T-helper 2 cell (primary cell): ENCODE measurements at places on chromosomes 4 and X.

GRCh38 chr4:163610648-163611047 is 116.2 kb downstream of the TMA16 start:
- no peak for DNase-seq

GRCh38 chr4:110501826-110502225 is 25.9 kb downstream of the ENPEP start:
- DNase-seq = no peak

- no peak for DNase-seq
Measured at GRCh38 chr4:41460641-41461040, 77.3 kb upstream of the LIMCH1 start.

GRCh38 chr4:158530381-158530780 is 8.7 kb downstream of the RXFP1 start:
- DNase-seq = no peak

DNA sequence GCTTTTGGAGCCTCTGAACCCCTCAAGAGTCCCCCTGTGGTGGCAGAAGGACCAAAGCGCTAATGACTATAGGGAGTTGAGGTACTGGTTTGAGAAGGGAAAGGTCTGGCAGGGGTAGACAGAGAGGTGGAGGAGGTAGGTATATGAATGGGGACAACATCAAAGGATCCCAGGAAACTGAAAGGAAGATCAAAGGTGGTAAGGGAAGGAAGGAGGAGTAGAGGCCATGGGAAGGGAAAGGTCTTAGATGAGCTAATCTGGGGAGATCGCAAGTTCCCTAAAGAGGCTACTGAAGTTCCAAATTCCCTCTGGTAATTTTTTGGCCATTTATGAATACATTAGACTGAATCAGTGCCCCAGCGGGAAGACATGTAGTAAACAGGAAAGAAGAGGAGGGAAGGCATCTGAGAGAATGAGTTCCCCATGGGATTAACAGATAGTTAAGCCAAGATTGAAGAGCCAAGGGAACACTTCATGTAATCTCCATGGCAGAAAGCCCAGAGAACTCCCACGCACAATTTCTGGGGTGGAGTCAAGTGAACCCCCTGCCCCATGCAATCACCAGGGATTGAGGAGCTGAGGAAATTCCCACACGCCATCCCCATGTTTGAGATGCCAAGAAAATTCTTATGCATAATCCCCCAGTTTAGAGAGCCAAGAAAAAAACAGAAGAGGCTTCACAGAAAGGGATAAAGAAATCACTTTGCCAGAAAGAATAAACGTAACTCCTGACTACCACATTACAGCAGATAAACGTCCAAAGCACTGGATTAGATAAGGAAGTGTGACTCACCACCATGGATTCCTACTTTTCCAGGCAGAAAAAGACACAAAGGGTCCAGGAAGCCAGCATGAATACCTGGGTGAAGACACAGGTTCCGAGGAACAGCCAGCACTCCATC is 25.8 kb downstream of the ZNF630 start:
- DNase-seq = no peak

- peak; percentile 13 for DNase-seq
Measured at GRCh38 chrX:10189317-10190268, 32.8 kb downstream of the CLCN4 start.

DNA sequence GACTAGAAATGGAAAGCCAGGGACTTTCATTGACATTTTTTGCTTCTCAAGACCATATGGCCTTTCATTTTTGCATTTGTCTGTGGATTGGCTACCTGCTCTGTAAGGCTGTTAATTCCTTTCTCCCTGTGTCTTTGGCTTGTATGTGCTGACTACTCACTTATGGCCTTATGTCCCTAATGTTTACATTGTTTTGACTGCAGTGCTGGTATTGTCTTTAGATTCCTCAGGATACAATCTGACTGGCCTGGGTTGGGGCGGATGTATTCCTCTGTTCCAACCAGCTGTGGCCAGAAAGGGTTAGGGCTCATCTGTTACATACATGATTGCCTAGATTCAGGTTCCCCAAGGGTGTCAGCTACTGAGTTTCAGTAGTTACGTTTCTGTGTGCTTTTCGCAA is 108.1 kb downstream of the RAPGEF2 start:
- no peak for DNase-seq

- DNase-seq = no peak
Measured at GRCh38 chr4:23991444-23991843, 101.6 kb upstream of the PPARGC1A start.

GRCh38 chrX:20173313-20173712 is 31.7 kb upstream of the EIF1AX start:
- DNase-seq = no peak

DNA sequence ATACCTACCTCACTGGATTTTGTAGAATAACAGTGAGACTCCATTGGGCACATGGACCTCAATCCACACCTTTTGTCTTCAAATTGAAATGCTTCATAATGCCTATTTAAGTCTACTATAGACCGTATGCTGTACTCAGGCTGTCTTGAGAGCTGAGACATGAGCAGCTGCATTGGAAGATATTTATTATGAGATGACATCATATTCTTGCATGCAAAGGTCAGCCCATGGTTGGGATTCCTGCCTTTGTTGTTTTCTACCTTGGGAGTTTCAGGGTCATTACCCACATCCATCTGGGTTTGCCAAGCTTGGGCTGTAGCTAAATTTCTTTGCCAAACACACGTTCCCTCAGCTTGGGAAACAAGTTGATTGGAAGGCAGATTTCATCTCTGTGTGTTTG is 33.2 kb upstream of the MAMLD1 start:
- DNase-seq = no peak

- no peak for DNase-seq
Measured at GRCh38 chr4:168685136-168685809, 188.4 kb downstream of the PALLD start.

DNA sequence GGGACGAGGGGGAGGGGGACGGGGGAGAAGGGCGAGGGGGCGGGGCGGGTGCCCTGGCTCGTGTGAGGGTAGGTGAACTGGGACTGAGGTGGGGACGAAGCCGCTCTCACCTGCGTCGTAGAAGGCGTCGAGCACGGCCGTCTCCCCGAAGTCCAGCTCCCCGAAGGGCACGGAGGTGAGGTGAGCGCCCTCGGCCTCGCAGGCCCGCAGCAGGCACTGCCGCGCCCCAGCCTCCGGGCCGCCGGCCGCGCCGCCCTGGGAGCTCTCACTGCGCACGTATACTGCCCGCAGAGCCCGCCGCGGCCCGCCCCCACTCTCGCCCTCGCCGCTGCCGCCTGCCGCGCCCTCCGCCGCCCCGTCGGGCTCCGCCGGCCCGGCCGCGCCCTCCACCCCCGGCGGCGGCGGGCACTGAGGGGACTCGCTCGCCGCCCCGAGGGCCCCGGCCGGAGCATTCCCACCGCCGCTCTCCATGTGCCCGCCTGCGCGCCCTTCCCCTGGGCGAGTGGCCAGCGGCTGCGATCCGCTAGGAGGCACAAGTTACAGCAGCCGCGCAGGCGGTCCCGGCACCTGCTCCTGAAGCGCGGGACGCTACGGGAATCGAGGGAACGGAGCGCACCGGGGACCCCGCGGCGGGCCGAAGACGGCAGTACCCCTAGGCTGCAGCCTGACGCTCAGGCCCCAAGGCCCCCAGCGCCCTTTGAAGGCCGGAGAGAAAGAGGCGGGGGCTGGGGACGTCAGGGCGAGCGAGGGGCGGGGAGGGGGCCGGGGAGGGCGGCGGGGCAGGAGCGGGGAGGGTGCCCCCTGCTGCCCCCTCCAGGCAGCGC is at the start of gene MAP3K15:
Gene MAP3K15, minus strand, starts transcription at position 718 of the 824 bp plus-strand sequence. Its CDS starts 247 bp downstream, at position 471.
- DNase-seq = no peak

DNA sequence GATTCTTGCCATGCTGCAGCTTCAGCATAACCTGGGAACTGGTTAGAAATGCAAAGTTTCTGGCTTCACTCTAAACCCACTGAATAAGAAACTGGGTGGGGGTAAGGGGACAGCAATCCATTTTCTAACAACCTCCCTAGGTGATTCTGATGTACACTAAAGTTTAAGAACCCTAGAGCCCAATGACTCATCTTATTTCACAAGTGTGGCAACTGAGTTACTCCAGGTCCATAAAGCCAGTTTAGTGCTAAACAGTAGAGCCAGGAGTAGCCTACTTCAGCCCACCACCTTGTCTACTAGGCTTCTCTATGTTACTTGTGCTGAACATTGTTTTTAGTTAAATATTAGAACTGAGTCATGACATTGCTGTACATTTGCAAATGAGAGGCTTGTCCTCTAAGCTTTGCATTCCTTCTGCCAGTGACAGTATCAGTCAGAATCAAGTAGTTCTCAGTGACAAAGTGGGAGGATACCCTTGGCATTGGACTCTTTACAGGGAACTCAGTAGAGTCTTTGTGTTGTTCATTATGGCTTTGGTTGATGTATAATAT is 518.0 kb downstream of the RPA4 start:
- no peak for DNase-seq

DNA sequence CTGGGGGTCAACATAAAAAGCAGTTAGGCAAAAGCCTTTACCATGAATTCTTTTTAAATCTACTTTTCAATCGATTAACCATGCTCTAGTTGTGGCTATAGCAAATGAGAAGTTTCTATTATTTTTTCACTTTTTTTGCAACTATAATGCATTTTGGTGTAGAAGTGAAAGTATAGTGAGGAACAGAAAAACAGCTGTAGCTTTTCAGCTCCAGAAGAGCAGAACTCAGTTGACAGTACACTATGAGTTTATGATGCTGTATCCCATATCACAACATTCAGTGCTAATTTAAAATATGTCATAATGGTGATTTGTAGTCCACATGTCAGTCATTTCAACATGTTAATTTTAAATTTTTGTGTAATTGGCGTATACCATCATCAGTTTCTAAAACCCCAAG is 8.7 kb upstream of the MUC7 start:
- DNase-seq = no peak

DNA sequence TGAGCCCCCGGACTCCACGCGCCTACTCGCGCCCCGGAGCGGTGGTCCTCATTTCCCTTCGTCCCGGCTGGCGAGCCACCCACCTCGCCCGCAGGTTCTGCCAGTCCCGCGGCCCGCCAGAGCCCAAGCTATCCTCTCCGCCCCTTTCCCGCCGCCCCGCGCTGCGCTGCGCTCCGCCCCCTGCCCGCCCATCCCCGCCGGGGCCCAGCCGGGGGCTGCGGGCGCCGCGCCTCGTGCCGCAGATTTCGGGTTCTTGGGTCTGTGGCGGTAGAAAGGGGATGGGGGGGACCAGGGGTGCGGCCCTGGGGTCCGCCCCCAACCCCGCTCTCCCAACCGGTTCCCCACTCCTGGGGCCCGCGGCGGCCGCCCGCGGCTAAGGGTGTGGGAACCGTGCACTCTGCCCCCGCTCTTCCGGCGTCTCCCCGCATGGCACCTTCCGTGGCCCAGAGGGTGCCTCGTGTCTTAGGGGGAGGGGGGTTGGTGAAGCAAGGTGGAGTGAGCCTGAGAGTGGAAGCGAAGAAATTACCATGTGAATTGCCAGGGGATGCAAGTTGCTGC is 650.8 kb upstream of the DIPK2B start:
- DNase-seq = peak; percentile 26

DNA sequence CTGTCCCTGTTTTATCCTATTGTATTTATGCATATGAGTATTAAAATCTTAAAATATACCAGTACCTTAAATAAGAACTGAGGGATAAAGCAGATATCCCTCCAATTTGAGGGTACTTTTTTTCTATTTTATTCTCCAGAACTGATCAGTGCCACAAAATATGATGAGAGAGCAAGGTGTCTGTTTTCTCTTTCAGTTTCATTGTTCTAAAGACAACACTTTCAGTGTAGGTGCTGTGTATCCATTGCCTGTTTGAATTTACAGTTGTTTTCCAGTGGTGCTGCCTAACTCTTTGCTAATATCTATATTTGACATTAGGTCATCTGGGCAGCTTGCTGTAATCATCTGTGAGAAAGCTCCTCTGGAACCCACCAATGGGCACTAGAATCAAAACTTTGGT is 394.7 kb downstream of the IL1RAPL1 start:
- DNase-seq = no peak

DNA sequence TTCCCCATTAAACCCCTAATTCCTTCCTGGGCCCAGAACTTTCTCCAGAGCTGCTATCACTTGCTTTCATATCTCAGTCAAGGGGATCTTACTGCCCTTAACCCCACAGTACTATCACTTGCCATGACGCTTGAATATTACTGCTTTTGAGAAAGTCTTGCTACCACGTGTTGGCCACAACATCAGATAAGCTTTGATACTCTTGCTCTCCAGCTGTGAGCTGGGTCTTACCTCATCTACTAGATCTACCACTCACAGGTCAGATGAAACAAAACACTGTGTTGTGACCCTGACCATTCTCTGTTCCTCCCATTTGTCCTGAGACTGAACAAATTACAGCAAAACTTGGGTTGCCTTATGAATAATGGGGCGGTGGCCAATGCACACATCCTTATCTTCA is 12.1 kb upstream of the TAPT1 start:
- no peak for DNase-seq

GRCh38 chrX:13607996-13608365 is 38.6 kb downstream of the EGFL6 start:
- DNase-seq = no peak

- DNase-seq = no peak
Measured at GRCh38 chr4:87243426-87244053, 23.1 kb upstream of the KLHL8 start.

GRCh38 chr4:104967034-104967401 is 179.7 kb upstream of the TET2 start:
- peak; percentile 76 for DNase-seq

DNA sequence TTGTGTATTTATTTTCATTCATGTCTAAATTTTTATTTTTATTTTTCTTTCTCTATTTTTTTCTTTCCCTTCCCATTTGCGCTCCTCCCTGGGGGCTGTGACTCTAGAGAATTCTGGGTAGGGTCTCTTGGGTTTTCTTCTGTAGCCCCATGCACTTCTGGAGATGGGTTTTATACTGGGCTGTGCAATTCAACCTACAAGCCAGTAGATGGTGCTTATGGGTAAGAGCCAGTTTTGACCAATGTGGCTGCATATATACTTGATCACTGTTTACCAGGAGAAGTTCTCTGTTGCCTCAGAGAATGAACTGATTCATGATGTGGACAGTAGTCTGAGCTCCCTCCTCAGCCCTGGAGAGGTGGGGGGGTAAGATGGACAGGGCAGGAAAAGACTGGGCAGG is 614.6 kb downstream of the PCDH19 start:
- DNase-seq = no peak

- DNase-seq = no peak
Measured at GRCh38 chr4:114811564-114812301, 213.1 kb downstream of the UGT8 start.

GRCh38 chr4:170089274-170089667 is 485 bp downstream of the AADAT start:
- DNase-seq = no peak
